CD4-positive, alpha-beta T cell treated with Interferon alpha-2 for 1 hour (primary cell): ENCODE measurements at places on chromosomes 4 and X.
A peak's percentile ranks its signal among the peaks of the same experiment; 100 is the strongest.

- DNase-seq, result peak; percentile 55
These were observed 4.3 kb upstream of the HAUS7 start for GRCh38 chrX:153474718-153475117.

GRCh38 chrX:16002185-16002584 is 121.2 kb upstream of the GRPR start:
- no peak for DNase-seq

DNA sequence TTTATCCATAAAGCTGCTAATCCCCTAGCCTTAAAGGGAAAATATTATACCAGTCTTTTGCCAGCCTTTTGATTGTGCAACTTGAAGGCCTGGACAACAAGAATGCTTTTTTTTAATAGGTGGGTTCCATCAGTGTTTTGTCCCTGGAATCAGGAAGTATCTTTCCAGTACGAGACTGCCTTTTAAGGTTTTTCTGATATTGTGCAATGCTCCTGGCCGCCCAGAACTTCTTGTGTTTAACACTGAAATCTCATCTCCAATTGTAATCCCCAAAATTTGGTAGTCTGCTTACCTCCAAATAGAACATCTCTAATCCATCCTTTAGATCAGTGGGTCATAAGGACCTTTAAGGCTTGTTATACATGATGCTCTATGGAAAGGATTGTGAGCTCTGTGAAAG is 256.7 kb downstream of the NAF1 start:
- no peak for DNase-seq

DNA sequence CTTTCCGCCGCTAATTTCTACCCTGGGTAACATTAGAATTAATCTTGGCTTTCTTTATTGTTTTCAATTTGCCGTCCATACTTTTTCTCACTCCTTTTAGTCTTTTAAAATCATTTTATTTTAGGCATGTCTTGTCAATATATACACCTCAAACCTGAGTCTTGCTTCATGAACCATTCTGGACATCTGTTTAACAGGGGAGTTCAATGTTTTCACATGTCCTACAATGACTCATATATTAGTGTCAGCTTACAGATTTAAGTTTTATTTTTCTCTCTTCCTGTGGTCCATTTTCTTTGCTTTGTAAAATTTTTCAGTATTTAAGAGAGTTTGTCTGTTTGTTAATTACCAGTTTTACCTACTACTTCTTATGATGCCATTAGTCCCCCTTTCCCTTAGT is 89.5 kb downstream of the LCORL start:
- DNase-seq, result no peak

GRCh38 chr4:83751336-83751949 is 215.5 kb downstream of the GPAT3 start:
- no peak for DNase-seq

- no peak for DNase-seq
These were observed 7.4 kb upstream of the RPS6KA3 start for GRCh38 chrX:20274121-20274520.

- no peak for DNase-seq
These were observed 576.8 kb downstream of the GBA3 start for GRCh38 chr4:23269566-23269965.

- DNase-seq, result no peak
These were observed 5.3 kb downstream of the MPC1L start for GRCh38 chrX:40628506-40628905.

DNA sequence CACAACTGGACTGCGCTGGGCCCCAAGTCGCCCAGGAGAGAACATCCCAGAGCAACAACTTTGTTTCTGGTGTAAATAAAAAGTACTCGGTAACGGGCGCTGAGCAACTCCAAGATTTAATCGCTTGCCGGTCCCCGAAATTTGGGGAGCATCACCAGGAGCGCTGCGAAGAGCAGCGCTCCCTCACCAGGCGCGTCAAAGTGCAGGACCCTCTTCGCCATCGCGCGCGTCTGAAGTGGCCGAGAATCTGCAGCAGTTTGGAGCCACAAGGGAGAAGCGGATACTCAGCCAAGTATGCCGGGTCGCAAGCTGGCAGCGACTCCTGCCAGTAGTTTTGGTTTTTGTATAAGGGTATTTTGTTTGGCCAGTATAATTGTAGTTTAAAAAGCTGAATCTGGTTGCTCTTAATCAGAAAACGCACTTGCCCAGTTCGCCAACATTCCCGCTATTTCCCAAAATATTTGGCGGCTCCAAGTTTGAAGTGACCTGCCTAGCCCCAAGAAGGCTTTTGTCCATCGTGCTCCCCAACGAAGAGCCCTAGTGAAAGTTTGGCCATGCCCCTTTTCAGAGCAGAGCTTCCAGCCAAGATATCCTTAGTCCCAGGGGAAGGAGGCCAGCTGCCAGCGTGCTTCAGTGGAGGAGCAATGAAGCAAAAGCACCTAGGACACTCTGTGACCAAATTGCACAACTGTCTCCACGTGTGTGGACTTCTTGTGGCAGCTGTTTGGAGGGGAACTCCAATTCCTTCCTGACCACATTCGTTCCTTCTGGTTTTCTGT is 557 bp upstream of the KDR start:
- no peak for DNase-seq

DNA sequence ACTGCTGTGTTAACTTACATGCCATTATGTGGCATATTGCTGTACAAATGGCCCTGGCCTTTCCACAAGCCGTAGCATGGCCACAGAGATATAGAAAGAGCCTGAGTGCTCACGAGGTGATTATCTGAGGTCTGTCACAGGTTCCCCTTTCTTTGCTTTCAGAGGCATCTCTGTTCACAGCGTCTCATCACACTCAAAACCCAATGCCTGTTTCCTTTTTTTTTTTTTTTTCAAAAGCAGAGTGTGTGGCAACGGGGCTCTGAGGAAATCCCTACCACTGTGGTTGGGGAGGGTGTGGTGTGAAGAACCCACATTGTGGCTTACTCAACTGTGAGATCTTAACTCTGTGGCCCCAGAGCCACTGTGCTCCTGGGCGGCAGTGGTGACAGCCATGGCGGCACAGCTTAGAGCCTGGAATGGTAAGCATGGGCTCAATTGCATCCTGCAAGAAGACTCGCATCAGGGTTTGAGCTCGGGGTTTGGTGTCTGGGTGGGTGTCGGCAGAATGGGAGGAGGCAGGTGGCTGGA is 30.8 kb downstream of the RTL5 start:
- peak; percentile 82 for DNase-seq

DNA sequence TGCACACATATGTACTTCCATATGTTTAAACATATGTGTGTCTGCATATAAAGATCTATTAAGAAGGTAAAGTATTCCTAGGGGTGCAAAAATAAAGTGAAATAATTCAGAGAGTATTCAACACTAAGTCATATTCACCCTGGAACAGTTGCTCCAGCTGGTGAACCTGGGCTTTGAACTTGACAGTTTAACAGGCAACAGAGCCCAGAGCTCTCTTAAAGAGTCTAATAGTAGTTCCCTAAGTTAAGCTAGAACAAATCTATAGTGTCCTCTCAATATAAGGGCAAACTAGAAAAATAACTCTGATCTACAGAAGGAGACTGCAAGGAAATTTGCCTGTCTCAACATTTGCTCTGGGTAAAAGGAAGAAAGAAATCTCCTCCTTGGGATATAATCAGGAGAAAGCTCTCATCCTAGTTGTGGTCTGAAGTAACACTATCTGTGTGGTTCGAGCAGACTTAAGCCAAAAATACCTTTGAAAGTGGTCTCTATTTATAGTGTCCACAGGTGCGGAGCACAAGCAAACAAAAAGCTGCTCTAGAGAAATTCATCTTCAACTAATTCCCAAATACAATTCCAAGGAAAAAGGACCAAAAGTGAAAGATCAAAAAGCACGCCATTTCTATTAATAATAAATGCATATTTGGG is 29.9 kb downstream of the VEGFC start:
- no peak for DNase-seq

DNA sequence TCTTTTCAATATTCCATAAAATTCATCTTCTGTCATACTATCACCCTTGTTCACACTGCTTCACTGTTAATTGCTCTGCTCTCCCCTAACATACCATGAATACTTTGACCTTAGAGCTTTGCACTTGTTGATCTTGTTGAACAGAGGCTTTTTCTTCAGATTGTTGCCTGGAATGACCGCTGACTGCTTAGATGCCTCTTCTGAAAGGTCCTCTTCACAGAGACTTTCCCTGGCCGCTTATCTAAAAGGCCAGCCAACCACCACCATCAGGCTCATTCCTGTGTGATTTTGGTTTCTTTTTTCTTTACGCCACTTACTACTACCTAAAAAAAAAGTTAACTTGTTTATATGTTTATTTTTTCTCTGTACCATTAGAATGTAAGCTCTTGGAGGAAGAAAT is 667.7 kb downstream of the STPG2 start:
- no peak for DNase-seq

DNA sequence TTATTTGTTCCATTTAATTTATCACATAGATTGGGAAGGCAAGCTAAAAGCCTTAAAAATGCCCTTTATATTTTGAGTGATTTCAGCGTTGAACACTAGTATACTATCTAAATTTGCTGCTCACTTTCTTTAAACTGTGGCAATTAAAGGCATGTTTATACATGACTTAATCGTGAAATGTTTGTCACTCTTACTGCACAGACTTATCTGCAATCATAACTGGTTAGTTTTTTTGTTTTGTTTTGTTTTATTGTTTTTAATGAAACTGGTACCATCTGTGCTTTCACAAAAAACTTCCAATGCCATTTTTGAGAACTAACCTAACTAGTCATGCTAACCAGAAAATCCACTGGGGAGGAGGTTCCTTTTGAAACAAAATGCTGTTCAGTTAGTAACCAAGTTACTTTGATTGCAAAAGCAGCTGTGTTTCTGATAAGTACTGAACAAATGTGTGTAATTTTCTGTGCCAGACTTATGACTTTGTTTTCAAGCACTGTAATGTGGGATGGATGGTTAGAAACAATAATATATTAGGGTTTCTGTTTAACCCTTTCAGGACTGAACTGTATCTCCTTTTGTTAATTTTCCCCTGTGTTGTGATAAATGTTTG is 56.1 kb downstream of the CCKAR start:
- no peak for DNase-seq

- no peak for DNase-seq
These were observed 202.9 kb downstream of the NSUN7 start for GRCh38 chr4:40952672-40953071.

DNA sequence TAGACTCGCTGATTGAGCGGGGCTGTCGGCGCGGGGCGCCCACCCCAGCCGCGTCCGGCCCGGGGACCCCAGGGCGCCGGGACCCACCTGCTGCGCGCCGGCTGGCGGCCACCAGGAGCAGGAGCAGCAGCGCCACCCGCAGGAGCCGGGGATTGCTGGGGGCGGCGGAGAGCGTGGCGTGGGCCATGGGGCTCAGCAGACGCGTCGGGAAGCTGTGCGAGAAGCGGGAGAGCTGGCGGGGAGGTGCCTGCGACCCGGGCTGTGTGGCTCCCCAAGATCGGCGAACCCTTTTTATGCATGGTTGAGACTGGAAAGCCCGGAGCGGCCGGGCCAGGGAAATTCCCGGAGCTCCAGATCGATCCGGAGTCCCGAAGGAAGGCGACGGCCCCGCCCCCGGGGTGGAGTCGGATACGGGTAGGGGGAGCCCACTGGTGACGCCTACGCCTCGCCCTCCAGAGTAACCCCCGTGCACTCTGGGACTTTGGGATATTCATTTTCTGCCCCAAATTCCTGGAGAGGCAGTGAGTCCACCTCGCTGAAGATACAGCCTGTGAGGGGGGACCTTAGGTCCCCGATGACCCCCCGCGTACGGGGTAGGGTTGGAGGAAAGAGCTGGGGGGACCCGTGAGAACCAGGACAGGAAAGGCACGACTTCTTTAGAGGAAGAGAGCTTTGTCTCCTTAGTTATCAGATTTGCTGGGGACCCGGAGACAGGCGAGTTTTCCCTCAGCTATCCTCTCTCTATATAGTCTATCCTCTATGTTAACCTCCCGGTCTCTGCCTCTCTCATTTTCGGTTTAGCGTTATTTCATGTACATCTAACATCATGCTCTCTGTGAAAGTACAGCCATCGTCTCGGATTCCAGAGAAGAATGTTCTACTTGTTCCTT is at the start of gene CXCL3:
Gene CXCL3 (minus strand): TSS at position 265 of the 890 bp plus-strand sequence. CDS start 78 bp downstream, at position 187.
- DNase-seq, result peak; percentile 3

GRCh38 chrX:114635986-114636385 is 52.1 kb downstream of the HTR2C start:
- DNase-seq, result no peak

DNA sequence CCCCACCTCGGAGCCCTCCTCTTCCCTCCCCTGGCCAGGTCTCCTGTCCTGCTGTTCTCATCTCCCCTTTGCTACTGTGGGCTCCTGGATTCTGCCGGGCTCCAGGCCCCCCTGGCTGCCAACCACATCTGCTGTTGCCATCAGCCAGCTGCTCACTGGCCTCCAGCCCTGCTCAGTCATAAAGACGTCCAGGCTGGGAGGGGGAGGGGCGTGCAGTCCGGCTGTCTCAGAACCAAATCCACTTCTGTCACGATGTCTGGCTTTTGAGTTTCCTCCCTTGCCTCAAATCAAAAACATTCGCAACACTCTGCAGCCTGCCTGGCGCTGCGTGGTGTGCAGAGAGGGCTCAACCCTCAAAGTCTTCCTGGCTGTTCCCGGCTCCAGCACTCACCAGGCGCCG is 7.1 kb downstream of the RASL11B start:
- DNase-seq, result no peak

GRCh38 chr4:146308951-146309350 is 94.6 kb downstream of the REELD1 start:
- no peak for DNase-seq

- DNase-seq, result no peak
These were observed 197.1 kb upstream of the GIMD1 start for GRCh38 chr4:106565727-106566126.

DNA sequence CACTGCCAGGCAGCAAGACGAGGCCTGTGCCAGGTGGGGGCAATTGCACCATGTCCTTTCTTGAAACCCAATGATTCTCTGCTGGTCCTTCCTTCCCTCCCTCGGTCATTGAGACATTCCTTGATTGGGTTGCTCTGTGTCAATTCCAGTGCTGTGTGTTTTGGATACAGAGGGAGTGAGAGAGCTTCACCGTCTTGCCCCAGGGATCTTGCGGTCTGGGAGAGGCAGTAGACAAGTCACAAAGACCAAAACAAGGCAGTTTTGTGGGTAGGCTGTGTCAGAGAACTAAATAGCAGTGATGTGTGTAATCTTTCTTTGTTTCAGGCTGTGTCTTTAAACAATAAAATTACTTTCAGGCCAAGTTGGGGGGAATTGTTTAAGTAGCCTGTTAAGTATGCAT is 38.8 kb upstream of the TADA2B start:
- no peak for DNase-seq

DNA sequence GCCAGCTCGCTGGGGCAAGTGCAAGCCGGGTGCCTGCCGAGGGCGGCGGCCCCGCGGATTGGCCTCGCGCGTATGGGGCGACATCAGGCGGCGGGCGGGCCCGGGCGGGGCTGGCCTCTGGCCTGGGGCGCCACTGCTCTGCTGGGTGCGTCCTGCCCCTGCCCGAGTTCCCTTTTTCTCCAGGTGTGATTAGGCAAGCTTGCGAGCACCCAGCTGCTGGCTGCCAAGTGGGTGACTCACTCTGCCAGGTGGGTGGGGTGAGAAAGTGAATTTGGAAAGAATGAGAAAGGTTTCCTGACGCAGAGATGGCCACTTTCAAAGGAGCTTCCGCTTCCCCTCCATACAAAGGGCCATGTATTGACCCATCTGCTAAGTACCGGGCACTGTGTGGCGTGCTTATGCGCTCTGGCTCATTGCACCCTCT is 32.5 kb downstream of the FGFBP1 start:
- no peak for DNase-seq
